Activated naive CD4-positive, alpha-beta T cell treated with anti-CD3 and anti-CD28 coated beads, Interleukin-2, amount 10 ng/mL, durations not matched to agents 5 hours and 36 hours (primary cell): ENCODE measurements at places on chromosomes 7 and 10. TPM values are rescaled to one million over a fixed set of nuclear protein-coding genes. Genes with fewer than 3 reads are reported as not detected.

Gene ZNF804B
- total RNA-seq: not detected

Gene GTPBP10
- 29.4 TPM for total RNA-seq

Gene CFAP43
- not detected for total RNA-seq

Gene ANKRD2
- not detected for total RNA-seq

Gene EDRF1
- total RNA-seq: 35.8 TPM

Gene MMD2
- not detected for total RNA-seq

Gene PNLIPRP1
- not detected for total RNA-seq

Gene TAS2R5
- total RNA-seq: 1.3 TPM

Gene PRTFDC1
- total RNA-seq: 0.81 TPM

Gene MKX
- 0.08 TPM for total RNA-seq
